ENCODE measurements at places on chromosomes 13 and 19. TPM values are rescaled to one million over a fixed set of nuclear protein-coding genes. Genes with fewer than 3 reads are reported as not detected.

Gene DMAC2
- 14.4 TPM for total RNA-seq

Gene KCTD12
- 175 TPM for total RNA-seq

Gene MAG
- 0.69 TPM for total RNA-seq

Gene PSG6
- total RNA-seq, result not detected

Gene BST2
- total RNA-seq, result 6.9 TPM

Gene UHRF1
- 14.5 TPM for total RNA-seq
